ENCODE measurements at places on chromosomes 12 and 14.

GRCh38 chr14:23915559-23915958 is 38.0 kb upstream of the DHRS4 start:
- no peak for DNase-seq

DNA sequence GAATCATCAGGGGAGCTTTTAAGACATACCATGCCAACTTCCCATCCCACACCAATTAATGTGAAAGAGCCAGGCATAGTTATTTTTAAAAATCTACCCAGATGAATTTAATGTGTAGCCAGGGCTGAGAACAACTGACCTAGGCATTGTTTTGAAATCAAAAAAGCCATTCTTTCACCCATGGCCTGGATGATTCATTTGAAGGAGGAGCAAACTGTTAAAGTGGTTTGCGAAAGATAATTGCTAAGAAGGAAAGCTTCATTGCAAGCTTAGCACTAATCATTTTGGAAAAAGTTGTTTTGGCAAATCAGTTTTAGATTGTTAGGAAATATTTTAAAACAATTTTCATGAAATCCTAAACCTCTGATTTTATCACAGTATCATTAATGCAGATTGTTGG is 2.1 kb upstream of the GTSF1 start:
- DNase-seq, result no peak

- DNase-seq, result no peak
Observed at GRCh38 chr14:93044121-93044520, 71.6 kb downstream of the ITPK1 start.

GRCh38 chr14:24848102-24848790 is 201.7 kb downstream of the STXBP6 start:
- DNase-seq, result no peak

DNA sequence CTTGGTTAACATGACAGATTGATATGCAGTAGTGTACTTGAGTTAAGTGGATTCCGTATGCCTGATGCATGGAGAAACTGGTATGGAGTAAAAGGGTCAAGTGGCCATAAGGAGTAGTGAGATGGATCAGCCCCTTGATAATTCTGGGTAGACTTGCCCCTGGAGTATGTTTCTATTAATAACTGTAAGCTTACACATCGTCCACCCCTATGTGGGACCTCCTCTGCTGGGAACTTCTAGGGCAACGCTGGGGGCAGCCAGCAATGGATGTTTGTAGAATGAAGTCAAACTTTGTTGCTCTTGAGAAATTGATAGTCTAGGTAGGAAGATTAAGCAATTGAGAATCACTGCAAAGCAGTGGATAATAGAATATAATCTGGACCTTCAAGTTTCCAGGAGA is 3.5 kb downstream of the C12orf75 start:
- no peak for DNase-seq

- no peak for DNase-seq
Observed at GRCh38 chr12:82883394-82884355, 197.0 kb downstream of the TMTC2 start.

GRCh38 chr14:52759145-52759544 is 29.2 kb downstream of the STYX start:
- no peak for DNase-seq

DNA sequence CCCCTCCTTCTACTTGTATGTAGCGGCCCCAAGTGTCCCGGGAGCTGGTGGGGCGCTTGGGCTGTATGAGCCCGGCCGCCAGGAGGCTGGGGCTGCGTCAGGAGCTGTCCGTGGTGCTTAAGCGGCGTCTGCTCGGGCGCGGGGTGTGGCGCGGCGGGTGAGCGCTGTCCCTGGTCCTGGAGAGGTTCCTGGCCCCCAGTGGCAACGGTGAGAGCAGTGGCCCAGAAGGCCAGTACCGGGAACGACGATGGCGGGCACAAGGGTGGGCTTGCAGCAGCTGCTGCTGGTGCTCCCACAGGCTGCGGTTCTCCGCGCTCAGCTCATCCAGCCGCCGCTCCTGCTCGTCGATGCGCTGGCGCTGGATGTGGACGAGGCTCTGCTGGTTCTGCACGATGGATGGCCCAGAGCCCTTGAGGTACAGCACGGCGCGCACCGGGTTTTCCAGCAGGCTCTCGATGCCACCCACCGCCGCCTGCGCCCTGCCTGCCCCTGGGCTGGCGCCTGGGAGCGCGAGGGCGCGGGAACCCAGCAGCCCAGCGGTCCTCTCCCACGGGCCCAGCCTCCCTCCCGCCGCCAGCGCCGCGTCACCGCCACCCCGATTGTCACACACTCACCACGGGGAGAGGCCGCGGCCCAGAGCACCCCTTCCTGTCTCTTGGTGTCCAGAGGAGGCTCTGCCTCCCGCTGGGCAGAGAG is 41.9 kb upstream of the FKBP4 start:
- DNase-seq, result no peak
